ENCODE measurements at places on chromosomes 13 and 19.

- no peak for DNase-seq
These were observed 5.7 kb downstream of the SYT3 start for GRCh38 chr19:50633973-50634372.

DNA sequence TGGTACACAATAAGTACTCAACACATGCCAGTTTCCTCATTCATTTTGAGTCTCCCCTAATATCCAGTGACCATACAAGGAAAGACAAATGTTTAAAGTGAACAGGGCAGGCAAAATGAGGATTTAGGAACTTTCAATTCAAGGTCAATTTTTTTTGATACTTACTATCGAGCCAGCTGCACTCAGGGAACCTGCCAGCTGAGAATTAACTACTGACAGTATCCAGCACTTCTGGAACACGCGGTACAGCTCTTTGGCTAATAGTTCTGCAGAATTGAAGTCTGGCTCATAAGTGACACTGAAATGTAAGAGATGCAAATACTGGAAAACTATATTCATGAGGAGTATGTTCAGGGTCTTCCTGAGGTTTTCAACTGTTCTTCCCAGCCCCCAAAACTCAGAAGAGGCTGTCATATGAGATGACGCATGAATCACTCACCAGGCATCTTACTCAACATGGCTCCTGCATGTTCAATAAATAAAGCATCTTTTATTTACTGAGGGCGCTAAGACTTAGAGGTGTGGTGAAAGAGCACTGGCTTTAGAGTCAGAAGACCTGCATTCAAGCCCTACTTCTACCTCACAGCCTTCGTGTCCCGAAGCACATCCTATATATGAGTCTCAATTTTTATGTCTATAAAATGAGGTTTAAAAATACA lies 25.6 kb downstream of the RUBCNL start:
- no peak for DNase-seq

DNA sequence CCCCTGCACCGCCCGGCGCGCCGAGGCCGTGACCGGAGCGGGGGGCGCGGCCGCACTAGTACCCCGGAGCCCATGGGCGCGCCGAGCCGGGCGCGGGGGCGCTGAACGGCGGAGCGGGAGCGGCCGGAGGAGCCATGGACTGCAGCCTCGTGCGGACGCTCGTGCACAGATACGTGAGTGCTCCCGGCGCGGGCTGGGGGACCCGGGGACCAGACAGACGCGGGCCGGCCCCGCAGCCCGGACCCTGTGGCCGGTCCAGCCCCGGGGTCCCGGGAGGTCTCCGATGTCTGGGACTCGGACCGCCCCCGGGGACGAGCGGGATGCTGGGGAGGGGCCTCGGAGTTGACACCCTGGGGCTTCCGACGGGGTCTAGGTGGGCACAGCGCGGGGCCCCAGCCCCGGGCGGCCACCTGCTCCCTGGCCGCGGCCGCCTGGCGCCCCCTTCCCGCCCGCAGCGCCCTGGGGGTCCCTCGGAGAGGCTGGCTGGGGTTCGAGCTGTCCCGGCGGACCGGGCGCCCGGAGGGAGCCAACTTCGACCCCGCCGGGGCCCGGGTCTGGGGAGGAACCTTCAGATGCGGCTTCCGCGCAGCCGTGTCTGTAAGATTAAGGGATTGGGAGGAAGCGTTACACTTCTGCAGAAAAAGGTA lies 568 bp downstream of the ATP11A start:
- no peak for DNase-seq

DNA sequence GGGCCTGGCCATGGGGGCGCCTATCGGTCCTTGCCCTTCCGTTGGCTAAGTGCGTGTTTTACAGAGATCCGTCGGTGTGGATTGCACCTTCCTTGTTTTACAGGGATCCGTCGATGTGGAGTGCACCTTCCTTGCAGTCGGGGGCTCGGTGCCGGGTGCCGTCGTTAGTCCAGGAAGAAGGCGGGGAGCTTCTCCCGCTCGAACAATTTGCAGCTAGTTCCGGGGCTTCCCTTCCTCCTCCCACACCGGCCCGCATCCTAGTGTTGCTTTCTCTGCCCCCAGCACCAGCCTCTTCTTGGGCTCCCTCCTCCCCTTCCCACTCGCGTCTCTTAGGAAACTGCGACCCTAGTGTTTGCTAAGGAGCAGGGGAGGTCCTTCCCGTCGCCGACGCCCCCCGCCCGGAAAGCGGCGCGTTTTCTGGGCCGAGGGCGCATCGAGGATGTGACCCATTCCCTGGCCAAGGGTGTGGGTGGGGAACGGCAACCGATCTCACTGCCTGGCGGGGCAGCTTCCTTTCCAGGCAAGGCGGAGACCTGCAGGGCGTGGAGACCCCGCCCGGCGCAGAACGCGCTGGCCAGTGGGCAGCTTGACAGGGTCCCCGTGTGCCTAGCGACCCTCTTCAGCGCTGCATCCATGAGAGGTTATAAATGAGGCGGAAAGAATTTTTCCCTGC lies 75.7 kb upstream of the ZNF91 start:
- no peak for DNase-seq

GRCh38 chr13:104008075-104008474 lies 941.9 kb upstream of the SLC10A2 start:
- no peak for DNase-seq
